Nephron progenitor cell (in vitro differentiated cells): ENCODE measurements at places on chromosomes 13 and 19.

- H3K4me1 ChIP-seq, result no peaks in the 10 kb centered on the region
- H3K4me3 ChIP-seq, result no peak overlapping the region
- no peaks in the 10 kb centered on the region for H3K36me3 ChIP-seq
- H3K27ac ChIP-seq, result no peak overlapping the region
- no peak for DNase-seq
- H3K27me3 ChIP-seq, result peaks cover 60% of the 10 kb centered on the region
Measured at GRCh38 chr19:10074153-10074552, 12.0 kb upstream of the SHFL start.

DNA sequence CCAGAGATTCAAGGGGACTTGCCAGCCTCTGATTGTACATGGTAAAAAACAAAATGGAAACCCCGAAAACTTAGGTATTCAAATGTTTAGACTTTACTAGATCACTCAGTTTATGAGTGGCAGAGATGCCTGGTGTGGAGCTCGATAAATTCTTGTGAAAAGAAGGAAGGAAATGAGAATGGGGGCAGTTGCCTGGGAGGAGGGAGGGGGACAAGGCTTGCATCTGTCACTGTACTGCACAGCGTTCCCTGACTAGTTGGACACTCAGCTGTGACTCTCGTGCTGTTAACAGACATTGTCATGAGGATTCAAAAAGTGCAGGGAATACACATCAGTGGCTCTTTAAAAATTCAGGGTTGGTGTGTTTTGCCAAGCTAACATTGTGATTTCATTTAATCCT is 232.9 kb downstream of the ZIC5 start:
- no peak overlapping the region for H3K27ac ChIP-seq
- peaks cover 4% of the 10 kb centered on the region for H3K27me3 ChIP-seq
- no peak for DNase-seq
- no peaks in the 10 kb centered on the region for H3K36me3 ChIP-seq

DNA sequence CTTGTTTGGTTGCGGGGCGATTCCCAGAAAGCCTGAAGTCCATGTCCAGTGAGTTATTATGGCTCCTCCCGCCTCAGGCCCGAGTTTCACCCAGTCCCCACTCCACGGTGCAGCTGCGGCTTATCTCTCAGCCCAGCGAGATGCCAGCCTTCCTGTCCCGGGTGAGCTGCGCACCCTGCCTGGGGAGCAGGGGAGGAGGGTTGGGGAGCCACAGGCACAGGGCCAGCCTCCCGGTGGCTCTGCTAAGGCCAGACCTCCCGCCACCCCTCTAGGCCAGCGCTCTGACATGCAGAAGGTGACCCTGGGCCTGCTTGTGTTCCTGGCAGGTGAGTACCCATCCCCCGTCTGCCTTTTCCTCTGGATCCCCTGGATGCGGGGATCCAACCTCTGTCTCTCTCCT is 3.5 kb downstream of the FXYD3 start:
- H3K4me3 ChIP-seq, result no peak overlapping the region
- DNase-seq, result no peak

GRCh38 chr19:572743-573518 is 535 bp downstream of the BSG start:
- peak; percentile 42 for DNase-seq
- H3K27me3 ChIP-seq, result peaks cover 7% of the 10 kb centered on the region
- peaks cover 59% of the 10 kb centered on the region for H3K4me1 ChIP-seq
- peaks cover 12% of the 10 kb centered on the region for H3K36me3 ChIP-seq

GRCh38 chr13:50714891-50715290 is 128.6 kb downstream of the DLEU7 start:
- H3K27me3 ChIP-seq, result no peaks in the 10 kb centered on the region
- H3K36me3 ChIP-seq, result peaks cover 14% of the 10 kb centered on the region
- H3K4me3 ChIP-seq, result no peak overlapping the region
- no peak overlapping the region for H3K27ac ChIP-seq

- peaks cover 12% of the 10 kb centered on the region for H3K27me3 ChIP-seq
- H3K27ac ChIP-seq, result peak within 1 kb of the TSS; percentile 61
- peaks cover 13% of the 10 kb centered on the region for H3K36me3 ChIP-seq
- peak; percentile 86 for DNase-seq
- peaks cover 30% of the 10 kb centered on the region for H3K4me1 ChIP-seq
- peak within 1 kb of the TSS; percentile 92 for H3K4me3 ChIP-seq
Measured at GRCh38 chr19:7515645-7516151, at the start of gene ZNF358. ZNF358 (plus strand) TSS chr19:7516103; CDS start chr19:7519243, 3,140 bp downstream.

GRCh38 chr13:72677431-72677830 is 50.0 kb downstream of the MZT1 start:
- no peaks in the 10 kb centered on the region for H3K27me3 ChIP-seq
- no peaks in the 10 kb centered on the region for H3K36me3 ChIP-seq
- peaks cover 5% of the 10 kb centered on the region for H3K4me1 ChIP-seq
- no peak overlapping the region for H3K27ac ChIP-seq

- no peaks in the 10 kb centered on the region for H3K27me3 ChIP-seq
- H3K27ac ChIP-seq, result peak overlapping the region; percentile 2
- H3K4me1 ChIP-seq, result peaks cover 15% of the 10 kb centered on the region
Measured at GRCh38 chr13:28161370-28161769, 23.0 kb downstream of the PAN3 start.

- peaks cover 19% of the 10 kb centered on the region for H3K4me1 ChIP-seq
- H3K27me3 ChIP-seq, result peaks cover 1% of the 10 kb centered on the region
- H3K27ac ChIP-seq, result no peak overlapping the region
- no peak for DNase-seq
- no peak overlapping the region for H3K4me3 ChIP-seq
- no peaks in the 10 kb centered on the region for H3K36me3 ChIP-seq
Measured at GRCh38 chr19:5873617-5874199, 3.4 kb upstream of the FUT5 start.
